ENCODE measurements at places on chromosomes 5 and 9.
A peak's percentile ranks its signal among the peaks of the same experiment; 100 is the strongest.

DNA sequence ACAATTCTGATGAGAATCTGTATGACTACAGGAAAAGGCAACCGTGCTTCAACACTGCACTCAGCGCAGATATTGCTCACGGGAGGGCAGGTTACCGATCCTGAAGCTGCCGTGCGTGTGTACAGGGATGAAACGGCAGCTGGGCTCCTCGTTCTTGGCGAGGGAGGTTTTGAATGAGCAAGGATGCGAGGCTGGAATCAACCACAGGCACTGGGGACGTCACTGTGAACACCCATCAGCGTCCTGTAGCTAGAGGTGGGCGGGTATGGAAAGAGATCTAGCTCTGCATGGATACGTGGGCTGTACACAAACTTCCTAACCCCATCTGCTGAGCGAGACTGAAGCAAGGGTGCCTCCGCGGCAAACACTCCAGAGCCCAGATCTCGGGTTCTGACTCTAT, 84.3 kb upstream of the COL5A1 start:
- H3K4me1 ChIP-seq, result no peaks in the 10 kb centered on the region
- no peaks in the 10 kb centered on the region for H3K27me3 ChIP-seq
- H3K36me3 ChIP-seq, result no peaks in the 10 kb centered on the region

DNA sequence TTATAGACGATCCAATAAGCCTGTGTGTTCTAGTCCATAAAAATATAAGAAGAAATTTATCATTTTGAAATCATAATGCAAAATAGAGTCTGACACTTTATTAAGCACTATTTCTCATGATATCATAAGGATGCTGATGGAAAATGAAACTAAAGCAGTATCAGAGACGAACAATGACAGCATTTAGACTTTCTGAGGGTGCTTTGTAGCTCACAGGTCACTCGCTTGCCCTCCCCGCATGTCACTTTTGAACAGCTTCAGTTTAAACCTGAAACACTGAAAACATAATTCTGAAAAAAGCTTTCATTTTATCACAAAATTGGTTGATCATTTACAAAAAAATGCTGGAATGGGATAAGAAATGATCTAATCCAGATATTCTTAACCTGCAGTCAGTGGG, 247.1 kb downstream of the EBF1 start:
- no peaks in the 10 kb centered on the region for H3K27me3 ChIP-seq
- no peaks in the 10 kb centered on the region for H3K36me3 ChIP-seq
- 0 out of 2 replicates have a peak, but pooled peaks cover 1% of the 10 kb centered on the region for H3K4me1 ChIP-seq
- no peak overlapping the region for H3K4me3 ChIP-seq

GRCh38 chr5:65102371-65102975, 333.7 kb downstream of the CWC27 start:
- peak overlapping the region; percentile 71 for H3K27ac ChIP-seq
- H3K4me1 ChIP-seq, result peaks cover 5% of the 10 kb centered on the region
- no peaks in the 10 kb centered on the region for H3K36me3 ChIP-seq

DNA sequence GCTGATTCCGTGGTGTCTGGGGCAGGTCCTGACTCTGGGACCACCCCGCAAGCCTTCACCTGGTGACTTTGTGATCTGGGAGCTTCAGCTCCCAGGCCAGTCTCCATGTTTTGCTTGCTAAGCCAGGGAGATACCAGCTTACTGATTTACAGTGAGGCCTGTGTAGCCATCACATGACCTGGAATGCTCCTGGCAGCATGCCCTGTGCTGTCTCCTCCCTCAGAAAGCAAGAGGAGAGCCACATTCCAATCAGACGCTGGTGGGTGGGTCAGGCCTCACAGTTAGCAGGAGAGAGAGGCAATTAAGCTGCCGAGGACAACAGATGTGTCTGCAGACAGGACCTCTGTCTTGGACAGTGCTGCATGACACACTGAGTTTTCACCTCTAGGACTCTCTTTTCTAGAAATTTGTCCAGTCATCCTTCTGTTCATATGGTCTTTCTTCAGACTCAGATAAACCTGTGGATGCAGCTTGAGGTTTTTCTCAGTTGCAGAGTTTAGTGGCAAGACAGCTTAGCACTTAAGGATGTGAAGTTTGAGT, 24.4 kb upstream of the GRPEL2 start:
- H3K4me1 ChIP-seq, result peaks cover 3% of the 10 kb centered on the region
- no peak overlapping the region for H3K4me3 ChIP-seq
- no peaks in the 10 kb centered on the region for H3K27me3 ChIP-seq
- DNase-seq, result no peak
- H3K27ac ChIP-seq, result no peak overlapping the region
- H3K36me3 ChIP-seq, result no peaks in the 10 kb centered on the region

- H3K36me3 ChIP-seq, result peaks cover 43% of the 10 kb centered on the region
- H3K4me3 ChIP-seq, result no peak overlapping the region
- H3K4me1 ChIP-seq, result no peaks in the 10 kb centered on the region
- DNase-seq, result no peak
- H3K27ac ChIP-seq, result no peak overlapping the region
These were observed 3.6 kb downstream of the SURF6 start for GRCh38 chr9:133332381-133332730.
